Fibroblast of skin of scalp (primary cell): ENCODE measurements at places on chromosomes 16 and 17.

GRCh38 chr17:78800132-78800931 lies 18.3 kb upstream of the CYTH1 start:
- DNase-seq: no peak

DNA sequence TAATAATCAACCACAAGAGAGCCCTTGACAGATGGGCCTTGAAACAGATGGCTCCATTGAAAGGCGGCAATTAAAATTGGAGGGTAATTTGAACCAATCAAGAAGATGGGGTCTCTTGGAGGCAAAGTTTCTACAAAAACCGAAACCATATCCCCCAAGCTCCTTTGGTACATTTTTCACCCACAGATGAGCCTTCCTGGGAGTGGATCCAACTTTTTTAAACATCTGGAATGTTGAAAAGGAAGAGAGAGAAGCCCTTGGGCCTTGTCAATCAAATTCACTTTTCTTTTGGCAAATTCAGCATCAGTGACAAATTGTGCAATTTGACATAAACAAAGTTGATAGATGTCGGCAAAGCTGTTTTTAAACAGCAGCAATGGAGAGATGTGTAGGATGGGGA lies 13.2 kb upstream of the NUP93 start:
- no peak for DNase-seq

GRCh38 chr16:58843675-58844074 lies 109.6 kb upstream of the GOT2 start:
- peak; percentile 66 for DNase-seq

GRCh38 chr17:20721171-20721570 lies 141.6 kb downstream of the CDRT15L2 start:
- DNase-seq: no peak

- DNase-seq: no peak
These were observed 140.7 kb downstream of the SDK2 start for GRCh38 chr17:73503560-73503959.

- no peak for DNase-seq
These were observed 364.0 kb upstream of the EEF2KMT start for GRCh38 chr16:5461574-5461973.

GRCh38 chr16:22322021-22322471 lies 24.8 kb downstream of the POLR3E start:
- DNase-seq: no peak

GRCh38 chr17:43831633-43832032 lies 1.3 kb downstream of the MPP3 start:
- no peak for DNase-seq

- no peak for DNase-seq
These were observed 43.4 kb downstream of the OSBPL7 start for GRCh38 chr17:47778184-47778635.

- DNase-seq: no peak
These were observed 237.3 kb upstream of the CIBAR2 start for GRCh38 chr16:85349365-85350145.
